ENCODE measurements at places on chromosomes 6 and 20.
A peak's percentile ranks its signal among the peaks of the same experiment; 100 is the strongest.

GRCh38 chr6:43744931-43745727 lies 24.9 kb upstream of the VEGFA start:
- no peak for DNase-seq

DNA sequence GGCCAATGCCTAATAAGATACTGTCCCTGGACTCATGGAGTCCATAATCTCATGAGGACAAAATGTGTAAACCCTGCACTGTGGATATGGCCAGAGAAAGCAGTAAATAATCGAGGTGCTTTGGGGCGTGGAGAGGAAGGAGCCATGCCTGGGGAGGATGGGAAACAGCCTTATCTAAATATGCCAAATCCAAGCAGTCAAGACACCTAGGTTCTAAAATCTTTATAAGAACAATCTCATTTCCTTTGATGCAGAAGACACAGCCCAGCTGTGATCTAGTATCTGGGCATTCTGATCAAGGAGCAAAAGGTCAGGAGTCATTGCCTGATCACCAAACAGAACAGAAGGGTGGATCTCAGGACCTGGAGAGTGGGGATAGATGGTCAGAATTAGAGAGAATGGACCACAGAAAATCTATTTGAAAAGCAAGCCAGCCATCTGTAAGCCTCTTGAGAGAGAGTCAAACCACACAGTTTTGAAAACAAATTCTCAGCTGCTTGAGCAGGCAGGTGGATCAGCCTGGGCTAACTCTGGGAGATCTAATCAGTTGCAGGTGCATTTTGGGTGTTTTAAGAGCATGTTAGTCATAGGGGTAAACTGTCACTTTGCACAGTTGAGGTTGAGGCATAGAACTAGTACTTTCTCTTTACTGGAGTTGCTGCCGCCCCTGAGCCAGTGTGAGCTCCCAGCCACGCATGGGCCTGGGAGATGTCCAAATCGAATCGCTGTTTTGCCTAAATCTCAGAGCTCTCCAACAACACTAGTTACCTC lies 130.8 kb upstream of the TNFAIP3 start:
- peak; percentile 73 for DNase-seq

- peak; percentile 32 for DNase-seq
Observed at GRCh38 chr6:28867086-28867409, 56.7 kb downstream of the TRIM27 start.

GRCh38 chr6:148324297-148324985 lies 18.2 kb upstream of the SASH1 start:
- DNase-seq: no peak

Measured in SJCRH30 (cell line).